ENCODE measurements at places on chromosomes 12 and 14.

DNA sequence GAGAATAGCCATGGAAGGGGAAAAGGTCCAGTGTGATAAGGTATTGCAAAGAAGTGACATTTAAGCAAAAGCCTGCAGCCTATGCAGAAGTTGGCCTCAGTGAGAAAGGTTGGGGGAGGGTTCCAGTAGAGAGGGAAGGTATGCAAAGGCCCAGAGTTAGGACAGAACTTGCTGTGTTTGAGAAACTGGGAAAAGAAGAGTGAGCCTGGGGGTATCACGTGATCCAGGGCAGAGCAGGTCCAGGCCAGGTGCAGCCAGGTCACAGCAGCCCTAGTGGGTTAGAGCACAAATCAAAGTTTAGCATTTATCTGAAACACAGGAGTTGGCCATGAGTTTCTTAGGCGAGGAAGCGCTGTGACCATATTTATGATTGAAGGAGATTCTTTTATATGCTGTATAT, 1.6 kb downstream of the SERPINA5 start:
- DNase-seq = no peak

DNA sequence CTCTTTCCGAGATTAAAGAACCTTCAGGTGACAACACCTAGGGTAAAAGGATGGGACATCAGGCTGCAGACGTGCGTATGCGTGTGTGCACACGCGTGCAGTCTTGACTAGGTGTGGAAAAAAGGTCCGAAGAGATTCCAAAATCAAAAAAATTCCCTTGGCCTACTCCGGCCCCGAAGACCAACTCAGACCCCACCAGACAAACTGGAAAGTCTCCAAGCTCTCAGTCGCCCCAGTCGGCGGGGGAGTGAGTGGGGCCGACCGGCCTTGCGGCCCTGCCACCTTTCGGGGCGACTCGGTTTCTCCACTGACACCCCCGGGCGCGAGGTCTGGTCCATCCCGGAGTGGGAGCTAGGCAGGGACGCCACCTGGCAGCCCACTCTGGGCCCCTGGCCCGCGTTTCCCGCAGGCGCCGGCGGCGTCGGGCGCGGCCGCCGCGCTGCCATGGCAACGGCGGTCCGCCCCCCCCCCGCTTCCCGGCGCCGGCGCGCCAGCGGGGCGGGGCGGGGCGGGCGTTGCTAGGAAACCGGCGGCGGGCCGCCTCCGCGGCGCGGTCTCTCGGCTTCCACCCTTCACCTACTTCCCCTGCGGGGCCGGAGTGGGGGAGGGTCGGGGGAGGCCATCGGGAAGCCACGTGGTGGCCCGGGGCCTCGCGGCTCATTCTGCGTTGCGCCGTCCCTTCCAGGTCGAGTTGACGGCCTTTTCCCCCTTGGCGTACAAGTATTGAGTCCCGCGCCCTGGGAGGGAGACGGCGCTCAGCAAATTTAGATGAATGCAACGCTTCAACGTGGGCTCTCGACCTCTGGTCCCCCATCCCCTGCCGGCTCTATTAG, 253.1 kb downstream of the EFCAB11 start:
- peak; percentile 62 for DNase-seq

DNA sequence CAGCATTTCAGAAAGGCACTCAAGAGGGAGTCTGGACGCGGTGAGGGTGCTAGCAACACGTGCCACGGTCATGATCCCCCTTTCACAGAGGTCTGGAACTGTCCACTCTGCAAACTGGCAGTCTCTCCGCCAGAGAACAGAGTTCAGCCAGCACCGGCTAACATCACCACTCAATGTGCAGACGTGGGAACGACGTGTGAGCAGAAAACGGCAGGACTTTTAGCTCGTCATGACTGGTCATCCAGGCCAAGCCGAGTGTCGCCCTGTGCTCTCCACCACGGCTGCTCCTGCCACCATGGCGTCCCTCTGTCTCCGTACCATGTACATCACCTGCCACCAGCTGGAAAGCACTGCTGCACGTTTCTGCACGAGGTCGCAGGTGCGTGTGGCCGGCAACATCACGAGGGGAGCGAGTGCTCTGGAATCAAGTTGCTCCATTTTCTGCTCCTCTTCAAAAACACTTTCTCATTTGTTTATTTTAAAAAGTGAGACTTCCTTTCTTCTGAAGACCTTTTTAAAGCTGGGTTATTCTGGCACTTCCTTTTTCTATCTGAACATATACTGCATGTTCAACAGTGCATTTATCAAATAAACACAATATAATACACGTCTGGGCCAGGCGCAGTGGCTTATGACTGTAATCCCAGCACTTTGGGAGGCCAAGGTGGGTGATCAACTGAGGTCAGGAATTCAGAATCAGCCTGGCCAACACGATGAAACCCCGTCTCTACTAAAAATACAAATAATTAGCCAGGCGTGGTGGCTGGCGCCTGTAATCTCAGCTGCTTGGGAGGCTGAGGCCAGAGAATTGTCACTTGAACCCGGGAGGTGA, 28.0 kb downstream of the SLC15A4 start:
- DNase-seq = no peak

- DNase-seq = no peak
Observed at GRCh38 chr14:94123868-94124267, 5.5 kb downstream of the IFI27L2 start.

DNA sequence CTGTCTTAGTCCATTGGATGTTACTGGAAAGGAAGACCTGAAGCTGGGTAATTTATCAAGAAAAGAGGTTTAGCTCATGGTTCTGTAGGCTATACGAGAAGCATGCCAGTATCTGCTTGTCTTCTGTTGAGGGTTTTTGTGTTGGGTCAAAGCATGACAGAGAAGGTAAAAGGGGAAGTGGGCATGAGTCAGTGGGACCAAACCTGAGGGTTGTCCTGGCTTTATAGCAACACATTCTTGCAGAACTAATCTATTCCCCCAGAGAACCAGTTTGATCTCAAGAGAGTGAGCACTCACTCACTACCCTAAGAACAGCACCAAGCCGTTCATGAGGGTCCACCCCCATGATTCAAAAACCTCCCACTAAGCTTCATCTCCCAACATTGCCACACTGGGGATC, 19.0 kb upstream of the KRAS start:
- DNase-seq = no peak

DNA sequence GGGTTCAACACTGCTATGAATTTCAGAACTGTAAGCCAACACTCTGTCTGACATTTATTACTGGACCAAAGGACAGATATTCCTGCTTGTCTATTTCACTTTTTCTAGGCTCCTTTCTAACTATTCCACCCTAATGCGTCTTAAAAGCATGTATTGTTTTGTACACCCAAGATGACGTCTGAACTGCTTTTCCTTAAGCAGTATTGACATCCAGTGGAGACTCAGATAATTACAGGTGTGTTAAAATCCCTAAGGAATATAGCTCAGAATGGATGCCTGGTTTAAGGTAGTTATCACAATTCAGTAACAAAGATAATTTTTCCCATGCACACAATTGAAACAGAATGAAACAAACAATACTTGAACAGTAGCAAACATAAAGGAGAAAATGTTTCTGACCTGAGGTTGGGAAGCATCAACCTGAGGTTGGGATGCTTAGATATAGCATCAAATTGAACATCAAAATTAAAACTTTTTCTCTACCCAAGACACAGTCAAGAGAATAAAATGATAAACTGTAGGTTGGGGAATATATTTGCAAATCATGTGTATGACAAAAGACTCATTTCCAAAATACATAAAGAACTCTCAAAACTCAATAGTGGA, 93.7 kb upstream of the PTPRR start:
- peak; percentile 64 for DNase-seq

GRCh38 chr12:26010293-26010821, 51.9 kb downstream of the RASSF8 start:
- peak; percentile 24 for DNase-seq
